ENCODE measurements at places on chromosomes 2 and 18.

DNA sequence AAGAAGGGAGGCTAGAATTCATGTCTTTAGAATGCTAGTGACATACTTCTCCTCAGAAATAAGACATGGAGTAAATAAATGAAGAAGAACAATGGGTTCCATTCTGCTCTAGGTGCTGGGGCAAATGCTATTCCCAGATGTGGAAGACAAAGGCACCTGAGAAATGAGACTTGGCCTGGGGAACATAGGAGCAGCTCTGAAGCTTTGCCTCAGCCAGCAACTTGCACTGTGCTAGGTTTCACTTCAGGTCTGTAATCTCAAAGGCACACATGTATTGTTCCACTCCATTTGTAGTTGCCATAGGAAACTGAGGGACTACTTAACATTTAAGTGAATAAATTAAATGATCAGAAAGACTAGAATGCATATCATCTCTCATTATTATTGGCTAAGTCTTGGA lies 538.9 kb upstream of the REG3G start:
- DNase-seq: no peak

DNA sequence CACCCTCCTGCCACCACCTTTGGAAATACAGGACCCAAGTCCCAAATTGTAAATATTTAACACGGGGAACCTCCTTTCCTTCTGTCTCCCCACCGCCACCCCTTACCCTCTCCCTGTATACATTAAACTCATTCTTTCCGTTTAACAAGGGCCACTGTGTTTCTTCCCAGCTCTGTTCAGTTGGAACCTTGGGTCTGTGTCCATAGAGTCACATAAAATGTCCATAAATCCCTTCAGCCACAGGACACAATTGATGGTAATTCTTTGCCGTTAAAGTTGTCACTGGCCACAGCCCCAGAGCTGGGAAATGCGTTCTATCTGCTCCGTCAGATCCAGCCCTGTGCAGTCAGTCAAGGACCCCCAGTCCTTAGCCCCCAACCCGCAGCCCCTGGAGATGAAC lies 49.9 kb upstream of the FZD7 start:
- no peak for DNase-seq

DNA sequence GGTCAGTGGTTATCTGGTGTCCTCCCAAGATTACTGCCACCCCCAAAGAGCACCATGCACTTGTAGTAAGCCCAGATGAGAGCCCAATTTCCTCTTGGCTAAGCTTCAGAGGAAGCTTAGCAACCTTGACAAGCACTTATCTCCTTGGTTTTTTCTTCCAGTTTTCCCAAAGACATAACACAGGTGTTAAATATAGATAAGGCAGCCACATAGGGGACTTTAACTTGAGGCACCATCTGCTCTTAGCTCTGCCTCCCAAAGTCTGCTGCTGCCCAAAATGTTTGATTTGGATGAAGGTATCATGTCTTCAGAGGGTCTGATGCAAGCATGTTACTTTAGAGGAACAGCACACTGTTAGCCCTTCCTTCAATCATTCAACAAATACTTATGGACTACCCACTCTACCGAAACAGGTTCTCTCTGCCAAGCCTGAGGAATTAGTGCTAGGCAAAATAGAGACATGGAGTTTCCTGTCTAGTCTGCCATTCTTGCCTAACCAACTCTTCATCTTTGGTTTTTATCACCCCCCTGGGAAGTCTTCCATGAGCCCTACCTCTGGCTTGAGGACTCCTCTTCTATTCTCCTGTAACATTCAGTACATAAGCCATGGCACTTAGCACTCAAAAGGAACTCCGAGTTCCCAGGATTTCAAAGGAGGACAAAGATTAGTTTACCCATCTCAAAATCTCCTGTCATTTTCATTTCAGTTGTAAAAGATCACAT lies 73.7 kb downstream of the SP3 start:
- DNase-seq: no peak

DNA sequence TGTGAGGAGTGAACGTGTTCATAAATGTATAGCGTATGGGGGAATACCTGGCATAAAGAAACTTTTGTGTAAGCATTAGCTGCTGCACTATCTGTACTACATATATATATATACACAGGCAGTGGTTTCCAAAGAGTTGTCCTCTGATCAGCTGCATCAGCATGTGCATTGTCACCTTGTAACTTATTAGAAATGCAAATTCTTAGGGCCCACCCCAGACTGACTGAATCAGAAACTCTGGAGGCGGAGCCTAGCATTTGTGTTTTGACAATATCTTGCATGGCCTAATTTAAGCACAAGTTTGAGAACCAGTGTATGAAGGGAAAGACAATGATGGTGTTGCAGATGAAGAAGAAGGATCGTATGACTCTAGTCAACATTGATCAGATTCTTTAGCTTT lies 299.5 kb downstream of the CCDC102B start:
- DNase-seq: no peak

GRCh38 chr2:156333951-156334495 lies 1.5 kb upstream of the NR4A2 start:
- peak; percentile 82 for DNase-seq

GRCh38 chr2:99159594-99159993 lies 4.8 kb downstream of the LIPT1 start:
- no peak for DNase-seq

All from ecto neural progenitor cell (in vitro differentiated cells).